ENCODE measurements at places on chromosomes 3 and 15.

- DNase-seq, result no peak
Observed at GRCh38 chr15:59976480-59977271, 27.4 kb upstream of the FOXB1 start.

DNA sequence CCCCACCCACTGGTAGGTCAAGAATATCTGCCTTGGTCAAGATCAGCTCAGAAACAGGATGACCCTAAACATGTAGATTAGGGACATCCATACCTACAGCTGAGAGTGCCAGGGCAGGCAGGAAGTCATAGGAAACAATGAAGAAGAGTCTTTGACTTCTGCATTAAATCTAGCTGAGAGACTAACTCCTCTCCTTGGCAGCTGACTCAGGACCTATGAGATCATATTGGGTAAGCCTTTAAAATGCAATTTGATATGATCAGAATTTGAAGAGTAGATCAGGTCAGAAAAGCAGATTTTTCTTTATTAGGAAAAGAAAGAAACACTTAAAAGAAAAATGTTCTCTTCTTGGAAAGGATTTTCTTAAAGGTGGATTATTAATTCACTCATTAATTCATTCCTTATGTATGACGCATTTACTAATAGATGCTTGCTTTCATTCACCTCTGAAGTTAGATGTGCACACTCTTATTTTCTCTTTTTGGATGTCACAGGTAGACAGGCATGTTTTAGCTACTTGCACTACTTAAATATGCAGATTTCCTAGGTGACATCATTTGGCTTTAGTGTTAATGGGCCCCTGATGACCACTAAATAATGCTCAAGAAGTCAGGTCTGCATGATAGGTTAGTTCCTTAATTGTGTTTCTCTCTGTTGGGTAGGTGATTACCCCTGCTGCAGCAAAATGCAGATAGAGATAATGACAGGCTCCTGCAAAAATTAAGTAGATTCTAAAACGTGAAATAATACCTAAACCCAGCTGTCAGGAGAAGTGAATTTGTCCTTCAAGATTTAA is 35.7 kb upstream of the GSK3B start:
- DNase-seq, result no peak

GRCh38 chr15:80072285-80072994 is 13.0 kb downstream of the ZFAND6 start:
- no peak for DNase-seq

- DNase-seq, result no peak
Observed at GRCh38 chr15:69656271-69657030, 203.8 kb downstream of the RPLP1 start.

DNA sequence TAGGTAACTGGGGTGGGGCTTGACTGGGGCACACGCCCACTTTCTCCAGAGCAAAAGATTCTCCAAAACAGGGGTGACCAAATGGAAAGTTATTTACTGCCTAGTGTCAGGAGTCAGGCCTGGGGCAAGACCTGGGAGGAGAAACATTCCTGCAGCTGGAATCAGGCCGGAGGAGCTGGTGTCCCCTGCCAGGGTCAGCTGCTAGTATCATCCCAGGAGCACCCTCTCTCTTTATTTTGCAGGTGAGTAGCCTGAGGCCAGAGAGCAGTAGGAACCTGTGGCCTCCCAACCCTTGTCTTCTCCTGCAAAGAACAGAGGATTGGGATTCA is 32.9 kb downstream of the DNAJB8 start:
- no peak for DNase-seq

GRCh38 chr15:32668942-32669341 is 27.4 kb downstream of the SCG5 start:
- DNase-seq, result no peak

DNA sequence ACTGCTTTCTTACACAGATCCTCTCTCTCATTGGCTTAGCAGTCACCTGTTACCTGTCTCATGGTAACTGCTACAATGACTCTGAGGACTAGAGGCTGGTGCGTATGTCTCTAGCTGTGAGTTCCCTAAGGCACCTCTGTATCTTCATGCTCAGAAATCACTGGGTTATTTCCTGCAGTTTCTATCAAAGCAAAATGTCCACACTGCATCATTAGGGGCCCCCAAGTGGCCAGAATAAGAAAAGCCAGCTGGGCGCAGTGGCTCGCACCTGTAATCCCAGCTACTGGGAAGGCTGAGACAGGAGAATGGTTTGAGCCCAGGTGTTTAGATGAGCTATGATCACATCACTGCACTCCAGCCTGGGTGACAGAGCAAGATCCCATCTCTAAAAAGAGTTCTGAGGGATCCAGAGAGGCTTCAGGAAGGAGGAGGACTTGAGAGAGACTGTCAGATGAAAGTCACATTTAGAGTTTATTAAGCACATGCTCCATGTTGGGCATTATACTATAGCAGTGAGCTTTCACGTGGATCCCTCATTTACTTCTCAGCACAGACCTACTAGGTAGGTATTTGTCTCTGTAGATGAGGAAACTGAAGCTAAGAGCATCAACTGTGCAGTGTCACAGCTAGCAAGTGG is 2.3 kb upstream of the VPS18 start:
- no peak for DNase-seq

DNA sequence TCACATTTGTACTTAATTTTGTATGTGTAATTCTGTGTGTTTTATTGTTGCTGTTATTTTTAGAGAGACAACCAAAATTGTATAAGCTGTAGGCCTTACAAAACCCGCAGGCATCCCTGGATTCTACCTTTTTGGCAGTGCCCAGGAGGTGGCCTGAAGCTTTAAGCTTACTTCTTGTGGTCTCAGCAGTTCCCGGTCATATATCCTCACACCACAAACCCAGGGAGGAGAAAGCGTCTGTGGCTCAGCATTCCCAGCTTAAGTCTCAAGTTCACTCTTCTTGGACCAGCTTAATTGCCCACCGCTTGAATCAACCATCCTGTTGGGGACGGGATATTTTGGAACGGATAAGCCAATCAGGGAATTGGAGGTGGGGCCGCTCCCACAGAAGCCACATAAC is 36.7 kb downstream of the C2CD4A start:
- no peak for DNase-seq

DNA sequence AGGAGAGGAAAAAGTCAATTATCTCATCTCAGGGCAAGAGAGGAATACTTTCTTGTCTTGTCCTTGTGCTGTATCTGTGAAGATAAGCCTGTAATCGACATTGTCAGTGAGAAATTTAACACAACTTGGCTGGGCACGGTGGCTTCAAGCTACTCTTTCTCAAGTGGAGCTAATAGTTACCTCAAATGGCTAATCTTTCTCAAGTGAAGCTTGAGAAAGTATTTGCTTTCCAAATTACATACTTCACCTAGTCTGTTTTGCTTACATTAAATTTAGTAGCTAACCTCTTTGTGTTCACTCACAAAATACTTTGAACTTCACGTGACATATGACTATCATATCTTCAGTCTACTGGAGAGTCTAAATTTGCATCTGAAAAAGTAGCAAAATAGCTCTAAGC is 48.3 kb upstream of the B3GALNT1 start:
- no peak for DNase-seq

DNA sequence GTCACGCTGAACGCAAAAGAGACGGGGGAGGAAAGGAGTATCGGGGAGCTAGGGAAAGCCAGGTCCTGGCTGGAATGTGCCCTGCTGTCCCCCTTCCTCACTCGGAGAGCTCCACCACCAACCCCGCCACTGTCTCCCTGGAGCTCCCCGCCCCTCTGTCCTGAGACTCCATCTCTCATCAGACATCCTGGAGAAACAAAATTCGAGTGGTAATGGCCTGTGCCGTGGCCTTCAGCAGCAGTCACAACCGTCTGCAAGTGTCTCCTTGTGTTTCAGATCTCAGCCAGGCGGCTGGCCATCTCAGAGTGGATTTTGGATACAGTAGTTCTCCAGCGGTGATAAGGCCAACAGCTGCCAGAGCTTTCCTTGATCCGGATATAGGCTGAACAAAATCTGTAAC is 76.9 kb downstream of the OCA2 start:
- DNase-seq, result no peak

- DNase-seq, result peak; percentile 60
Observed at GRCh38 chr15:52790169-52790708, at the start of gene ONECUT1. ONECUT1 (minus strand) TSS chr15:52790336; CDS start chr15:52789884, 452 bp downstream.

- DNase-seq, result no peak
Observed at GRCh38 chr3:51099794-51100535, 285.1 kb upstream of the MANF start.

DNA sequence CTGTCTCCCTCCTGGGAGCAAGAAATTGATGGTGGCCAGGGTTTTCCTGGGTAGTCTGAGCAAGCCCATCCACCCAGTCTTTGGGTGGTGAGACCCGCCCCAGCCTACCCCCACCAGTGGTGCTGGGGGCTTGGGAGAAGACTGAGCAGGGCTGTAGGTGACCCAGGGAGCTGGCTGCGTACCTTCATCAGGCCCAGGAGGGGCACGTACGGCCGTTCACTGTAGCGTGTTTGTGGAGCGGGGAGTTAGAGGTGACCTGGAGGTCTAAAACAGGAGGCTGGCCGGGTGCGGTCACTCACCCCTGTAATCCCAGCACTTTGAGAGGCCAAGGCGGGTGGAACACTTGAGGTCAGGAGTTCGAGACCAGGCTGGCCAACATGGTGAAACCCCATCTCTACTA is 11.5 kb downstream of the LOXL1 start:
- DNase-seq, result no peak

- DNase-seq, result no peak
Observed at GRCh38 chr3:130795396-130795795, 48.8 kb upstream of the PIK3R4 start.

DNA sequence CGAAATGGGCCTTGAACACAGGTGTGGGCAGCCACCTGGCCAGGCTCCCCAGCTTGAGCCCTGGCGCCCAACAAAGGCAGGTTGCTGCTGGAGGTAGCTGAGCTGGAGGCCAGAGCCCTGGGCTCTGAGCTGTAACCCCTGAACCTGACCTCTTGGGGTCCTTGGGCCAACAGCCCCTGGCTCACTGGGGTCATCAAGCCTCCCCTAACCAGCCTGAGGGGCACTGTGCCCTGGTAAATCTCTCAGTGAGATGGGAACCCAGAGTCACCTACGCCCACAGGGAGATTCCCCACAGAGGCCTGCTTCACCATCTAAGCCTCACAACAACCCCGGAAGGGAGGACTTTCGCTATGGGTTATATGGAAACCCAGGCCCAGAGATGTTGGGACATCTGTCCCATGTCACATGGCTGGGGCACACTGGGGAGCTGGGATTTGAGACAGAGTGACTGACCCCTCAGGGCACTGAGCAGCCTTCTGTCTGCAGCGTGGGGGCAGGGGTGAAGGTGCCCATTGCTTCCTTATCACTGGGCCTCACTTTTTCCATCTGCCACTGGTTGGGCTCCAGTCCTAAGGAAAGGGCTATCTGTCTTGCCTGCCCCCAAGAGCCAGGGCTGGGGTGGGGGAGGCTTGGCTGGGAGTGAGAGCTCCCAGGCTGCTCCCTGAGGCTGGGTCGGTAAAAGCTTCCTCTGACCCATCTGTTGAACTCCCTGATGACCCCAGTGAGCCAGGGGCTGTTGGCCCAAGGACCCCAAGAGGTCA is 59.1 kb downstream of the IQSEC1 start:
- no peak for DNase-seq

DNA sequence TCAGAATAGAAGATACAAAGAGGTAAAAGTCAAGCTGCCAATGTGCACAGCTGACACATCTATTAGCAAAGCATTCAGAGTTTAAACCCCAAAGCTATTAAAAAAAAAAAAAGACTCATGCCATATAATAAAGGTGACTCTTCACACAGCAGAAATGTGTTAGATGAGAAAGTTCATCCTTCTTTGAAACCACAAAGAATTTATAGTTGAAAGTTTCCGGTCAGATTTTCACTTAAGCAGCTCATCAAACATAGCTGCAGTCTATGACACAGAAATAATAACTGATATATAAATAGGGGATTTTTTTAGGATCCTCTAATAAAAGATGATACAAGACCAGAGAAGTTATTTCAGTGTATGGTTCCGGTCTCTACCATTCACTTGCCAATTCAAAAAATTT is 76.6 kb downstream of the WWTR1 start:
- DNase-seq, result no peak

DNA sequence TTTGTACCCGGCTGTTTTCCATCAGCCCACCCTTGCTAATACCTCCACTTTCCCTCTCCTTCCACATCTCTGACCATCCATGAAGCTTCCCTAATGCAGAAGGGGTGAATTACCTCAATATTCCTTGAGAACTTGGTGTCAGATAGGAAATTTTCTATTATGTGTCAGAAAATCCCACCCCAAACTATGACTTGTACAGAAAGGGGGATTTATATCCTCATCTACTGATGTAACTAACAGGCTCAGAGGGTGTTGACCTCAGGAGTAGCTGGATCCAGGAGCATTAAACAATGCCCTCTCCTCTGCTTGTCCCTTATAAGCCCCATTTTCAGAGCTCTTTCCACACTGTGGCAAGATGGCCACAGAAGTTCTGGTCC is 242.8 kb upstream of the TLE3 start:
- no peak for DNase-seq

DNA sequence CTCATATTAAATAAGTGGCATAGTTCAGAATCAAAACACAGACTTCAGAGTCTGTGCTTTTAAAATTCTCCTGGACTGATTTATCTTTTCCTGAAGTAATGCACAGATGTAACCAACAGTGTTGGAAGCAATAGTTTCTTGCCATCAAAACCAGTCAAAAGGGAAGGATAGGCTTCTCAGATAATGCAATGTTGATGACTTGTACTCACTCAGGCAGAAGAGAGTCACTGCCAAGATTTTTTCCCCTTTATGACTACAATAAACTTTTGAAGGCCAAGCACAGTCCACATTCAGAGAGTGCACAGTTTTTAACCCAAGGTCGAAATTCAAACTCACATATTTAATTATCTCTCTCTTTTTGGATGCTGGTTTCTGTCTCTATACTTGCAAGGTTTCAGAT is 305.0 kb upstream of the SGO1 start:
- no peak for DNase-seq

DNA sequence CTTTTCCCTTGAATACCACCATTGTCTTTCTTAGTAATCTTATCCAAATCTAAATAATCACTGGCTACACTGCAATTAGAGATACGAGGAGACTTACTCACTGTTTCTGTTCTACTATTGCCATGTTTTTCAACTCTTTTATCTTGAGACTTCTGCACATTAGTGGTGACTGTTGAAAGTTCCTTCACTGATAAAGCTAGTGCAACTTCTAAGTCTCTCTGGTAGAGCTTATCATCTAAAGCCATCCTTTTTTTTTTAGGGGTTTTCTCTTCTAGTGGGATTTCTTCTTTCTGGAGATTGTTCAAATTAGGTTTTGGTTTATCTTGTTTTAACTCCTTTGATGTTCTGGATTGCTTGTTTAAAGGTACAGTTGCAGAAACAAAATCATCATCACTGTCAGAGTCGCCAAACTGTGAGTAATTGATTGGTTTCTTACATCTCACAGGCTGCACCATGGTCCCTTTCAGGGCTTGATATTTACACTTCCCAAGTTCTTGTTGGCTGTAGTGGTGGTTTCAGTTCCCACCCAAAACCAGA is 37.7 kb downstream of the NCK1 start:
- no peak for DNase-seq

GRCh38 chr15:57323299-57323805 is 53.0 kb upstream of the CGNL1 start:
- no peak for DNase-seq
